ENCODE measurements at places on chromosomes 2 and 18. TPM values are rescaled to one million over a fixed set of nuclear protein-coding genes. Genes with fewer than 3 reads are reported as not detected.

DNA sequence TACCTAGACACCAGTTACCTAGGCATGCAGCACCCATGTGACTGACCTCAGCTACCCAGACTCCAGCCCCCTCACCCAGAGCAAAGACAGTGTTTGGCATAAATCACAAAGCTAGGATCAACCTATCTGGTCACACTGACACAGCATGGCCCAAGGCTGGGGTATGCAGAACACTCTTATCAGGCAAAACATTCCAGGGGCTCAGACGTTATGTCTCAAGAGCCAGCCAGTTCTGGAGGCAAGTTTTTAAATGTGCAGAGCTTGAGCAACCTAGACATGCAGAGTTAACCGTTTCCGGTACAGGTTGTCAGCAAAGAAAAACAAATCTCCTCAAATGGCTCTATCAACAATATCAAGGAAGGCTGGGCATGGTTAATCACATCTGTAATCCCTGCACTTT is 92.8 kb downstream of the AP1S3 start:
- no peak for DNase-seq
- H3K36me3 ChIP-seq, result no peaks in the 10 kb centered on the region
- no peaks in the 10 kb centered on the region for H3K27me3 ChIP-seq
- H3K4me3 ChIP-seq, result no peak overlapping the region
- no peaks in the 10 kb centered on the region for H3K4me1 ChIP-seq

Gene FEV
- total RNA-seq, result not detected

GRCh38 chr2:121925466-121925865 is 170.0 kb downstream of the TSN start:
- H3K27me3 ChIP-seq, result no peaks in the 10 kb centered on the region
- no peaks in the 10 kb centered on the region for H3K4me1 ChIP-seq
- no peaks in the 10 kb centered on the region for H3K36me3 ChIP-seq
- H3K4me3 ChIP-seq, result no peak overlapping the region

Gene PTRHD1
- total RNA-seq, result 18.8 TPM

- H3K4me3 ChIP-seq, result no peak overlapping the region
- no peak for DNase-seq
- no peak overlapping the region for H3K27ac ChIP-seq
- H3K27me3 ChIP-seq, result no peaks in the 10 kb centered on the region
- H3K36me3 ChIP-seq, result no peaks in the 10 kb centered on the region
- no peaks in the 10 kb centered on the region for H3K4me1 ChIP-seq
Measured at GRCh38 chr18:63603772-63604171, 16.6 kb downstream of the SERPINB13 start.

Gene CYP27A1
- total RNA-seq, result 53.1 TPM

DNA sequence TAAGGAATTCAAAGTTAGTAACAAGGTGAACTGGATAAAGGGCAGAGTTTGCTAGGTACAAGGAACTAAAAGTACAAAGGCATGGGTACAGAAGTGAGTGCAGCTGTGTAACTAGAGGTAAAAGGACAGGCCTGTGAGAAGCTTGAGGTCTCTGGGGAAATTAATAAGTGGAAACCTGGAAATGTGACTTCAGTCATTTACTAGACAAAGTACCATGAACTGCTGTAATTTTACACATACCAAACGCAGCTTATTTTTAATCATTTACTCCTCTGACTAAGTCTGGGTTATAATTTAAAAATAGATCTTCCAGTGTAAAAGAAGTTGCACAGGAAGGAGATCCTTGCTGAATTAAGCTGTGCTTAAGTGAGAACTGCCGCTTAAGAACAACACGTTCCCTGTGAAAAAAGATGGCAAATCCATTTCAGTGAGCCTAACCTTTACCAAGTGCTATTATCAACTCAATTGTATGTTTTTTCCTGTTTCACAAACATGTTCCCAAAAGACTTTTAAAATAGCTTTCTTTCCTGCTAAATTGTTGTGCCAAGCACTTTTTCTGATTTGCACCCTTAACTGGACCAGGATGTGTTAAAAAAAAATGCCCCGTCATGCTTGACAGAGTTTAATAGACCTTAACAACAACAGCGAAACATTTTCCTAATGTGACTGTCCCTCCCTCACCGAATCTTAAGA is 44.3 kb downstream of the CALCRL start:
- H3K27me3 ChIP-seq, result no peaks in the 10 kb centered on the region
- H3K4me3 ChIP-seq, result peak overlapping the region; percentile 37
- peak overlapping the region; percentile 23 for H3K27ac ChIP-seq

Gene BOLL
- total RNA-seq, result not detected

Gene THSD7B
- not detected for total RNA-seq

DNA sequence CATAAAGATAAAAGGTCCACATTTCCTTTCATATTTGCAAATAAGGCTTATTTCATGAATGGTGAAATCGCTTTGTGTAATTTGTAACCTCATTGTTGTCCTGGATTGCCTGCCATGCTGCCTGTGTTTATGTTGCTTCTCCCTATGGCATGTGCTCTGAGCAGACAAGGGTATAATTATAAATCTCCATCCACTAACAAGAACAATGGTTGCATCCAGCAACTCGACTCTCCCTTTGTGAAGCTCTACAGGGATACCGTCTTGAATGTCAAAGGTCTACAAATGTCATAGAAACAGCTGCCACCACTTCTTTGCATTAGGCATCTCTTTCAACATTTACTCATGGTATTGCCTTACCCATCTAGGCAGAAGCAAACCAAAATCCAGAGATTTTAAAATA is 209.6 kb downstream of the SLC8A1 start:
- no peak overlapping the region for H3K27ac ChIP-seq
- H3K4me3 ChIP-seq, result no peak overlapping the region
- H3K27me3 ChIP-seq, result no peaks in the 10 kb centered on the region
- H3K36me3 ChIP-seq, result no peaks in the 10 kb centered on the region

DNA sequence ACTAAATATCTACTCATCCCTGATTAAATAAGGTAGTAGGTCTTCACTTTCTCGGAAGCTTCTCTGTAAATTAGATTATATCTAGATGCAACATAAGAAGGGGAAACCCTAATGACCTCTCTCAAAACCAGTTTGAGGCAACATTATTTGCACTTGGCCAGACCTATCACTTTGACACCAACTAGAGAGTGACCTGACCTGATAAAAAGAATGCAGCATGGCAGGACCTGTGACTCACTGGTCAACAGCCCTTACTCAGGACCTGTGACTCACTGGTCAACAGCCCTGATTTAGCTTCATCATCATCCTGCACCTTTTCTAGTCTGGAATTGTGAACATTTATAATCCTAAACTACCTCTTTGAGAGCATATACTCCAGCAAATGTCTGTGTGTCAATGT is 1957.7 kb upstream of the CELF4 start:
- no peak overlapping the region for H3K27ac ChIP-seq
- H3K4me3 ChIP-seq, result no peak overlapping the region
- H3K27me3 ChIP-seq, result no peaks in the 10 kb centered on the region
- DNase-seq, result no peak
- no peaks in the 10 kb centered on the region for H3K4me1 ChIP-seq

DNA sequence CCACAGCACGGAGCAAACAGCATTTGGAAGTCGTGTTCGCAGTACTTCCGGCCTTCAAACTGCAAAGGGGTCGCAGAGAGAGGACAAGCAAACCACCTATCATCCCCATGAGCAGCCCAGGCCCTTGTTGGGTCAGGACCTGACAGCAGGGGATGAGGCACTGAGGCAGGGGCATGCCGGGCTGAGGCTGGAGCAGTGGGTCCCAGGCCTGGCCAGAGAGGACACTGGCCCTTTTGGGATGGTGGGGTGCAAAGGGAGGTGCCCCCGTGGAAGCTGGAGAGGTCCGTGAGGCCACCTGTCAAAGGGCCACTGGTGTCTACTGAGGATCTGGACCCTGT is 8.9 kb downstream of the GPR17 start:
- no peaks in the 10 kb centered on the region for H3K27me3 ChIP-seq
- peaks cover 53% of the 10 kb centered on the region for H3K36me3 ChIP-seq
- H3K4me1 ChIP-seq, result peaks cover 15% of the 10 kb centered on the region
- peak overlapping the region; percentile 34 for H3K27ac ChIP-seq

GRCh38 chr2:117855886-117856285 is 41.4 kb downstream of the DDX18 start:
- H3K27ac ChIP-seq, result no peak overlapping the region
- no peak overlapping the region for H3K4me3 ChIP-seq
- no peaks in the 10 kb centered on the region for H3K4me1 ChIP-seq

DNA sequence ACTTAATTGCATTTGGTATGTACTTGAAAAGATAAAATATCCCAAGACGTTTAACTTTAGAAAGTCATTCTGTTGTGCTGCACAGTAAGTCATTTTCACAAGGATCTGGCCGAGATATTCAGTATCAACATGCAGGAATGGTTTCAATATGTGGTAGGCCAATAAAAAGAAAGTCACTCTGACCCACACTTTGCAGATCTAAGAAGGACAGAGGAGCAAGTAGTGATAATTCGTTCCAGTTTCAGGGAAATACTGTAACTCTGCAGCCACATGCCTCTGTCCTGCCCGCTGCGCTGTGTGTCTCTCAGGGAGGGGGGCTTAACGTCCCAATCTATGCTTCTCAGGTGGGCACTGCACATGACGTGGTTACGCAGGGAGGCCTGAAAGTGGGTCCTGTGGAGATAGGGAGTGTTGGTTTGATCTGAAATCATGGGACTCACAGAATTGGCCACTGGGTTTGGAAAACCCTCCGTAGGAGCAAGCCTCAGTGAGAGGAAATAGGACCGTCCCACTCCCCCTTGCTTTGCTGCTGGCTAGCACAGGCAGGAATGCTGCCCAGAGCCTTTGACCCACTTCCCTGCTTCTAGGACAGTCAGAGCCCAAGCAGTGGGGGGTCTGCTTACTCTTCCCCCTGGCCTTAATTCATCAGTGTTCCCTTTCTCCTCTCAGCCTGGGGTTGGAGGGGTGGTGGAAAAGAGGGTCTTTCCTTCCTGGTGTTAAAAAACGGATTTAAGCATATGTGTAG is 314.7 kb upstream of the SPRED2 start:
- no peaks in the 10 kb centered on the region for H3K36me3 ChIP-seq
- H3K4me3 ChIP-seq, result no peak overlapping the region
- no peaks in the 10 kb centered on the region for H3K27me3 ChIP-seq
- H3K27ac ChIP-seq, result no peak overlapping the region

Gene ALLC
- total RNA-seq, result not detected

Gene L3MBTL4
- total RNA-seq, result not detected

DNA sequence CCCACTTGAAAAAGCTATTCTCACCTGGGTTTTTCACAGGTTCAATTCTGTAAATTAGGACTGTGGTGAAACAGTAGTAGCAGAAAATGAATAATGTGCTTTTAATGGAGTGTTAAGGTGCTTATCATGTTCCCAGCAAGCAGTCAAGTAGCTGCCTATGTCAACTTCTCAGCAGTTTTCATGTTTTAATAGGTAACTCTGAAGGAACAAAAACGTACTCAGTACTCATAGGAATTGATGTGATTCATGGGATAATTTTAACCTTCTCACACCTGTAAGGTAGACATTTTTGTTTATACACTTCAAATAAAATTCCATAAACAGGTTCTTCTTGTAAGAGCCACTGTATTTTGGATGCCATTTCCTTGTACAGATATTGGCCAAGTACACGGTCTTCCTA is 801.6 kb downstream of the MBD2 start:
- no peak overlapping the region for H3K27ac ChIP-seq
- no peak for DNase-seq
- no peak overlapping the region for H3K4me3 ChIP-seq
- no peaks in the 10 kb centered on the region for H3K4me1 ChIP-seq

DNA sequence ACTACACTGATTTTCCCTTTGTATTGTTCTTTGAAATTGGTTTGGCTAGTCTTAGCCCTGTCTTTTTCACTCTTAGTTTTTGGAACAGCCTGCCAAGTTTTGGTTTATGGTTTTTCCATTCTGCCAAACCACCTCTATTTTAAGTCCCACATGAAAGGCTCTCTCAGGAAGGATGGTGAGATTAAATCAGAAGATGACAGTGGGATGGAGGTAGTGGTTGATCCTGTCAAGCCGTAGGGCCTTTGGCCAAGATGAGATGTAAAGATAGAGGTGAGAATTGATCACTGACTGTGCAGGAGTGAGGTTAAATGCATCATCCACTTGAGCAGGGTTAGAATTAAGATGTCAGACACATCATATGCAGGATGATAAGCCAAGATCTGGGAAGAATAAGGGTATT is 948.5 kb downstream of the SLC4A3 start:
- no peaks in the 10 kb centered on the region for H3K36me3 ChIP-seq
- H3K27ac ChIP-seq, result no peak overlapping the region
- no peaks in the 10 kb centered on the region for H3K27me3 ChIP-seq
- no peaks in the 10 kb centered on the region for H3K4me1 ChIP-seq
- no peak for DNase-seq
- no peak overlapping the region for H3K4me3 ChIP-seq

DNA sequence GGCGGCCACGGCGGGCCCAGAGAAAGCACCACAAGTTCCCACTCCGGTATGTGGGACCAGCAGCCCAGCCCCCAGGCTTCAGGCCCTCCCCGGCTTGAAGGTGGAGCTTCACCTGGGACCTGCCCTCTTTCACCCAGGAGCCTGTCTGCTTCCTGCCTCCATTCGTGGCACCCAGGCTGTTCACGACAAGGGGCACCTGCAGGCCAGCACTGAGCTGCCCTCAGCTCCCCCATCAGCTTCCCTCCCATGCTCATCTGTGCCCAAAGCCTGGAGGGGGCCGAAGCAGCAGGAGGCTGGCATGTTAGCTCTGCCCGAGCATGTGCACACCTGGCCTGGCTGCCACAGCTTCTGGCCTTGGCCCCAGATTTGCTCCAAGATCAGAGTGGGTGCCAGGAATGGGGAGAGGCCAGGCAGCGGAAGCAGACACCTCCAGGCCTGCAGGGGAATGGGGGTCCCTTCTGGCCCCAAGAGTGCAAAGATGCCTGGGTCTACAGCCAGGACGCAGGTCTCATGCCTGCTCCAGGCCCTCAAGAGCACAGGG is 312.4 kb upstream of the SYT4 start:
- DNase-seq, result peak; percentile 44
- H3K27ac ChIP-seq, result no peak overlapping the region
- no peaks in the 10 kb centered on the region for H3K4me1 ChIP-seq
- H3K4me3 ChIP-seq, result no peak overlapping the region
- H3K27me3 ChIP-seq, result no peaks in the 10 kb centered on the region
- no peaks in the 10 kb centered on the region for H3K36me3 ChIP-seq

DNA sequence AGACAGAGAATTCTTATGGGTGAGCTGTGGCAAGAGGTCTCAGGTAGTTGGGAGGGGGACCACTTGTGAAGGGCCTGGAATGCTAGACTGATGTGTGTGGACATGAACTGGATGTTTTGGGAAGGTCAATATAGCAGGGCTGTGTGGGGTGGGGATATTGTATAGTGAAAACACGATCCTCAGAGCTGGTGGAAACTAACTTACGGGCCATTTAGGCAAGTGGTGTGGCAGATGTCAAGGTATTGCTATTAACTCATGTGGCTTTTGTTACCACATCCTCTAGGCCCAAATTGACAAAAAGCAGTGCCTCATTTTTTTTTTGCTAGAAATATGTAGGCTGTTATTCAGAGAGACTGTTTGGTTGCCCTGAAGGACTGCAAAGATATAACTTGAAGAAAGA is 8.0 kb upstream of the GALNT1 start:
- H3K36me3 ChIP-seq, result no peaks in the 10 kb centered on the region
- H3K4me1 ChIP-seq, result no peaks in the 10 kb centered on the region
- H3K27me3 ChIP-seq, result no peaks in the 10 kb centered on the region
- DNase-seq, result no peak

DNA sequence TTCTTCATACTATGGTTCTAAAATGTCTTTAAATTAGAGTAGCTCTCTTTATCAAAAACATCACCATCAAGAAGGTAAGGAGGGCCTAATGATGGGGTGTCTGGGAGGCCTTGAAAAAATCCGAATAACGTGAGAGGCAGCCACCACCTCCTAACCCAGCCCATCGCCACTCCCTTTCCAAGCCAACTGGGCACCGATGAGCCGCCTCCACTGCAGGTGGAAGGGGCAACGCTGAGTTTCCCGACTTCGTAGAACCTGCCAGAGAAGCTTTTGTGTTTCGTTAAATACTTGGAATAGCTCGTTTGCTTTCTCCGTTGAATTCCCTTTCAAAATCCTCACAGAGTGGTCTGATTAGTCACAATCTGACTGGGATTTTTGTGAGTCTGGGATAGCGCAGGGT is 22.0 kb upstream of the RPL31 start:
- peaks cover 7% of the 10 kb centered on the region for H3K36me3 ChIP-seq
- peak overlapping the region; percentile 93 for H3K27ac ChIP-seq
- no peak overlapping the region for H3K4me3 ChIP-seq
- DNase-seq, result no peak
- no peaks in the 10 kb centered on the region for H3K27me3 ChIP-seq

All from ascending aorta (tissue), 2 donors.